Tibial nerve (tissue), 4 donors: ENCODE measurements at places on chromosomes 2 and 18.

GRCh38 chr2:220162320-220162719 is 534.9 kb downstream of the SLC4A3 start:
- H3K27me3 ChIP-seq: no peaks in the 10 kb centered on the region
- no peaks in the 10 kb centered on the region for H3K36me3 ChIP-seq
- no peaks in the 10 kb centered on the region for H3K4me1 ChIP-seq
- H3K27ac ChIP-seq: no peak overlapping the region
- no peak for DNase-seq
- no peak overlapping the region for H3K4me3 ChIP-seq

- no peak overlapping the region for H3K27ac ChIP-seq
- H3K27me3 ChIP-seq: no peaks in the 10 kb centered on the region
Measured at GRCh38 chr2:57693177-57693576, 353.4 kb upstream of the VRK2 start.

- H3K27me3 ChIP-seq: no peaks in the 10 kb centered on the region
- no peak for DNase-seq
- no peaks in the 10 kb centered on the region for H3K36me3 ChIP-seq
- no peak overlapping the region for H3K27ac ChIP-seq
Measured at GRCh38 chr2:41896186-41896846, 151.5 kb upstream of the PKDCC start.

GRCh38 chr18:60060578-60060977 is 160.8 kb downstream of the PMAIP1 start:
- no peaks in the 10 kb centered on the region for H3K36me3 ChIP-seq
- no peaks in the 10 kb centered on the region for H3K4me1 ChIP-seq
- H3K4me3 ChIP-seq: no peak overlapping the region
- no peak for DNase-seq
- H3K27me3 ChIP-seq: no peaks in the 10 kb centered on the region
- H3K27ac ChIP-seq: no peak overlapping the region

DNA sequence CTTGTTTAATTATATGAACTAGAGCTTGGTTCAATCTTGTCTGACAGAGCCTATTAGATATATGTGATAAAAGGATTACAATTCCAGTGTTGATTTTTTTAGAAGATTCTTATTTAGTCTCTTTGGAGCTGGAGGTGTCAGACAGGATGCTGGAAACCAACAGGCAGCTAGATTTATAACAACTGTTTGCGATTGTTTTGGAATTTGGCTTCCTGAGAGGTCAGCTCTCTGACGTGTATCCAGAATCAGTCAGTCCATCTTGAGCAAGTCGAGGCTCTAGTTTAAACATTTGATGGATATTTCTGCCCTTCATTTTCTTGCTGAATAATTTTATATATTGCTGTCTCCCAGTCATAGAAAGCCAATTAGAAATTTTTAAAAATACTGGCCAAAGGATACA is 1062.9 kb downstream of the DPP10 start:
- DNase-seq: no peak
- H3K36me3 ChIP-seq: no peaks in the 10 kb centered on the region
- no peak overlapping the region for H3K4me3 ChIP-seq
- H3K4me1 ChIP-seq: no peaks in the 10 kb centered on the region

DNA sequence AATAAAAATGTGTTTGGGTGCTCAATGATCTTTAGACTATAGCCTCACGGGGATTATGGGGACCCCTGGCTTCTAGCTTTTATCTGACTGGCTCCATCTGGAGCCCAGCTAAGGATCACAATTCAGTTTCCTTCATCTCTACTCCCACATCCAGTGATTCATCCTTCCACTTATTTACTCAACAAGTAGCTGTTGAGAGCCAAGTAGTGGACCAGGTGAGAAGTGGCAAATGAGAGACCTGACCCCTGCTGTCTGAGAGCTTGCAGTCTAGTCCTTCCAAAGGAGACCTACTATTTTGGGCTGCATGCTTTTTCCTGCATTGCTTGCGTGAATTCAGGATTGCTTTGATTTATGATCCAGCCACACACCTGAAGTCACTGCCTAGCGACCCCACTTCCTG is 10.7 kb upstream of the DSG3 start:
- H3K27me3 ChIP-seq: no peaks in the 10 kb centered on the region
- no peaks in the 10 kb centered on the region for H3K36me3 ChIP-seq
- no peak overlapping the region for H3K4me3 ChIP-seq
- no peaks in the 10 kb centered on the region for H3K4me1 ChIP-seq
- no peak overlapping the region for H3K27ac ChIP-seq

- no peaks in the 10 kb centered on the region for H3K4me1 ChIP-seq
- no peaks in the 10 kb centered on the region for H3K27me3 ChIP-seq
- H3K4me3 ChIP-seq: no peak overlapping the region
- no peak overlapping the region for H3K27ac ChIP-seq
- no peak for DNase-seq
Measured at GRCh38 chr2:12764849-12765605, 48.3 kb downstream of the TRIB2 start.

- no peak overlapping the region for H3K4me3 ChIP-seq
- no peak overlapping the region for H3K27ac ChIP-seq
- no peaks in the 10 kb centered on the region for H3K27me3 ChIP-seq
- no peaks in the 10 kb centered on the region for H3K36me3 ChIP-seq
Measured at GRCh38 chr18:57223144-57223870, 76.4 kb downstream of the BOD1L2 start.

DNA sequence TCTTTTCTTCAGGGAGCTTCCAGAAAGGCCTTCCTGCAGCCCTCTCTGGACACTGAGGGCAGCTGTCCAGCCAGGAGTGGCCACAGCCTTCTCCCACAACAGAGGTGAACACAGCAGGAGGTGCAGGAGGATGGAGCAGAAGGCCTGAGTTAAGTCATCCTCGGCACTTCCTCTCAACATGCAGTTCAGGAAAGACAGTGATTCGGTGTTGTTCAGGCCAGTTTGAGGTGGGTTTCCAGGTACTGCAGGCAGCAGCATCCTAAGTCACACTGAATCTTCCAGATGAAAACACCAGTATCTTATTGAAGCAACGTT is 225.3 kb upstream of the PXDN start:
- no peak for DNase-seq
- no peak overlapping the region for H3K27ac ChIP-seq

DNA sequence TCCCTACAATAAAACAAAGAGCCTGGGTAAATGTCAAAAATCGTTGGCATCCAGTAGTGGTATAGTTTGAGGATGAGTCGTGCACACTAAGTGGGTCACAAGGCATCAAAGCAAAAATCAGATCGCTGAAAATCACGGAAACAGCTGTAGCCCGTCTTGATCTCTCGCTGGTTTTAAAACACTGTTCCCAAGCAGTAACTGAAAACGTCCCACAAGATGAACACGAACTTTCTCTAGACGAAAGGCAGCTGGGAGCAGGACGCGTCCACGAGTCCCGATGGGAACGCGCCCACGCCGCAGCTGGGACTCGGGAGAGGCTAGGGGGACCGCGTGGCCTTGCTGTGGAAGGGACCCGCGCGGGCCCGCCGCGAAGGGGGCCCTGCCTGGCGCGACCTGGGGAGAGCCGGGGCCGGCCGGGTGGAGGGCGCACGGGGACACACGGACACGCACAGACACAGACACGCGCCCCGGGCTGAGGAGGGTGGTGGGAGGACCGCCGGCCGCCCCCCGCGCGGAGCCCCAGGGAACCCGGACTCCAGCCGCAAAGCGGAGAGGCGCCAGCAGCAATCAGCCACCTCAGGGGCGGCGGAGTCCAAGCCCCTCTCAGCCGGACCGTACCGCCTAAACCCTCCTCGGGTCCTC is 651 bp downstream of the STK17B start:
- no peaks in the 10 kb centered on the region for H3K27me3 ChIP-seq
- H3K36me3 ChIP-seq: no peaks in the 10 kb centered on the region
- H3K4me1 ChIP-seq: peaks cover 19% of the 10 kb centered on the region
- no peak for DNase-seq
- peak overlapping the region; percentile 56 for H3K27ac ChIP-seq
- peak overlapping the region; percentile 92 for H3K4me3 ChIP-seq

GRCh38 chr2:97011977-97012569 is 25.7 kb upstream of the FAM178B start:
- no peaks in the 10 kb centered on the region for H3K4me1 ChIP-seq
- peak; percentile 31 for DNase-seq
- no peak overlapping the region for H3K27ac ChIP-seq

DNA sequence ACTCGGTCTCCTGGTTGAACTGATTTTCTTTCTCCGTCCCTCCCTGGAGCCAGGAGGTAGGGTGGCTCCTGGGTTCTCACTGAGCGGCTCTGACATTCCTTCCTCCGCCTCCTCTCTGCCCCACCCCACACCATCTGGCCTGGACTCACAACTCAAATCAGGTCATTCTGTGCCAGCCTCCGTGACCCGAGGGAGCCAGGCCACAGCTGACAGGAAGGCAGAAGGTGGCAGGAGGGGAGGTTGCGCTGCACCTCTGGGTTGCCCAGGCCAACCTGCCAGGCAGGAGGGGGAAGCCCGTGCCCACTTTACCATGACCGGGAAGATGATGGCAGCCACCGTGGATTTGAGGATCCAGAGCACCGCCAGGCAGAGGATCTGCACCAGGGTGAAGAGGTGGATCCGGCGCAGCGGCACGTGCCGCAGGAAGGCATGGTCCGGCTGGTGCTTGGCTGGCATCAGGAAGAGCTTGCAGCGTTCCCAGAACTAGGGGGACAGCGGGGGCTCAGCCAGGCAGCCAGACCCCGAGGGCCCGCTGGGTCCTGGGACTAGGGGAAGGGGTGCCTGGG is 28.3 kb downstream of the MTHFD2 start:
- H3K27ac ChIP-seq: no peak overlapping the region
- no peak for DNase-seq
- no peaks in the 10 kb centered on the region for H3K4me1 ChIP-seq
- no peaks in the 10 kb centered on the region for H3K27me3 ChIP-seq
- H3K36me3 ChIP-seq: no peaks in the 10 kb centered on the region
- H3K4me3 ChIP-seq: no peak overlapping the region

DNA sequence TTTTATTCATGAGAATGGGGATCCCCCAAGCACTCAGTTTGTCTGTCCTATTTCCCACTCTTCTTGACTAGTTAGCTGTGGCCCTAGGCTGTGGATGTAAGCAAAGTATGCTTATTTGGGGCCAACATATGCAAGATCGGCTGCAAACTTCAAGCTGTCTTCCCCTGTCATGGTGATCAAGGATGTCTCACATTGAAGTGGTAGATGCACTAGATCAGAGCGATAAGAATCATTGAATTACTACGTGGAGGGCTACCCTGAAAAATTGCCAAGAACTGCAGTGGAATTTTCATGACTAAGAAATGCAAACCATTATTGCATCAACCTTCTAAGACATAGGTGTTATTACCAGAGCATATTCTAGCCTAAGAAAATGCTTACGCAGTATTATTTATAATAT is 527.4 kb downstream of the RNF144A start:
- H3K4me3 ChIP-seq: no peak overlapping the region
- no peaks in the 10 kb centered on the region for H3K27me3 ChIP-seq
- H3K36me3 ChIP-seq: no peaks in the 10 kb centered on the region
- no peaks in the 10 kb centered on the region for H3K4me1 ChIP-seq
- DNase-seq: no peak

DNA sequence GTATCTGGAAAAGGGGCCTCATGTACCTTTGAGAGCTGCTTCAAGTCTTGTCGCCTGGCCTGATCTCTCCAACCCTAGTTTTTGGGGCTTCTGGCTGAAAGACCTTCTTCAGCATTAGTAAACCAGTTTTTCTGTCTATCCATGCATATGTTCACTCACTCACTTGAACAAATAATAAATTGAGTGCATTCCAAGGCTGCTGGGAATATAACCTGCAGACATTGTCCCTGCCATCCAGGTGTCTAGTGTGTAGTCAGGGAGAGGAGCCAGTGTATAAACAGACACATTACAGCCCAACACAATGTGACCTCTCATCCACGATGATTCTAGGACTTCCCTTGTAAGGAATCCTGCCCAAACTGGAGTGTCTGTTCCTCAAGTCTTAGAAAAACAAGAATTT is 262.1 kb downstream of the PRKCE start:
- H3K4me1 ChIP-seq: peaks cover 1% of the 10 kb centered on the region
- no peak overlapping the region for H3K4me3 ChIP-seq
- no peak overlapping the region for H3K27ac ChIP-seq
- no peak for DNase-seq
- H3K36me3 ChIP-seq: no peaks in the 10 kb centered on the region
- no peaks in the 10 kb centered on the region for H3K27me3 ChIP-seq

DNA sequence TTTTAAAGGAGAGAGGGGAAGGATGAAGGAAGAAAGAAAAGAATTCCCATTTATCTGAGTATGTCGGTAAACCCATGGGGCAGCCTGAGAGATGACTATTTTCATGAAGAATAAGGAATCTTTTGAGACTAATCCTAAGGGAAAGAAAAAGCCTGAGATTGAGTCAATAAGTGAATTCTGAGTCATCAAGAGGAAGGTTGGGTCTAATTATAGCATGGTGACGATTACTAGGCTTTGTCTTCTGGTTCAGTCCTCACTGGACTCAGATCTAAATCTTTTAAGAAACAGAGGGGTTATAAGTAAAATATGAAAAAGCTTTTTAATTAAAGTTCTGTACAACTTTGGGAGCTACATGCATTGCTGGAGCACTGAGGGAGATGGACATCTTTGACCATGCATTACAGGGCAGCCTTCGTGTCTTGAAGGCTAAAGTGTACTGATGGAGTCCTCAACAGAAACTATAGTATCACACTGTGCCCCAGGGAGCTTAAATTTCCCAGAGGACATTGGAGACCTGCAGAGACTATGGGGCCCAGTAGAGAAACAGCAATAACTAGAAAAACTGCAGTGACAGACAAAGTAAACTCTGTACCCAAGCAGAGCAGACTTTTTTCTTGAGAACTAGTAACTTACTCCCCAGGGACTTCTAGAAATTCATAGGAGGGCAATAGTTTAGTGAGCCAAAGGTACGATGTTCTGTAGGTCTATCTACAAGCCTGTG is 260.9 kb downstream of the RAD51AP2 start:
- H3K27ac ChIP-seq: no peak overlapping the region
- no peaks in the 10 kb centered on the region for H3K36me3 ChIP-seq
- no peak for DNase-seq
- H3K4me3 ChIP-seq: no peak overlapping the region
- H3K27me3 ChIP-seq: no peaks in the 10 kb centered on the region

- H3K4me1 ChIP-seq: no peaks in the 10 kb centered on the region
- H3K36me3 ChIP-seq: no peaks in the 10 kb centered on the region
- no peak overlapping the region for H3K27ac ChIP-seq
- no peak overlapping the region for H3K4me3 ChIP-seq
Measured at GRCh38 chr2:28557389-28558131, 61.7 kb downstream of the PLB1 start.
